ENCODE measurements at places on chromosomes 13 and 19. TPM values are rescaled to one million over a fixed set of nuclear protein-coding genes. Genes with fewer than 3 reads are reported as not detected.

The CELF5 gene
- polyA plus RNA-seq, result 0.33 TPM

The KL gene
- 3.0 TPM for polyA plus RNA-seq

The ZNF497 gene
- 1.8 TPM for polyA plus RNA-seq

The SELENOV gene
- polyA plus RNA-seq, result not detected

The GFY gene
- not detected for polyA plus RNA-seq

The ZNF682 gene
- 6.1 TPM for polyA plus RNA-seq

The FBXO17 gene
- 27.1 TPM for polyA plus RNA-seq

The ANGPTL8 gene
- 0.32 TPM for polyA plus RNA-seq

The TMEM238 gene
- polyA plus RNA-seq, result 0.22 TPM

The RNF17 gene
- polyA plus RNA-seq, result 1.4 TPM

The ZNF560 gene
- polyA plus RNA-seq, result 0.22 TPM

The TIMM44 gene
- polyA plus RNA-seq, result 41.9 TPM

The AMH gene
- 4.6 TPM for polyA plus RNA-seq

The SLC10A2 gene
- not detected for polyA plus RNA-seq

DNA sequence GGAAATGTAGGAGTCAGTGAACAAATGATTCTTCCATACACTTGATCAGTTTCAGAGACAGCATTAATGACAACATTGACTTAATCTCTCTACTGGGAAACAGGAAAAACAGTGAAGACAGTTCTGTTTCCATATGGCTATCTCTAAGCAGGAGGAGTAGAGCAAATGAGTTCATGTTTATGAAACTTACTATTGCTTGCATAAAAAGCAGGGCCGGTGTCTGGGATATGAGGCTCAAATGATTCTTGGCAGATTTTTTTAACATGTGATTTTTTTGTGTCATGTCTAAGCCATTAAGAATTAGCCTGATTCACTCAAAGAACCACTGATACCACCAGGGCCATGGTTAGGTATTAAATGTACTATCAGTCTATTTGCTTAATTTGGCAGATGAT is 141.9 kb downstream of the SLC7A1 start:
- no peak for DNase-seq

GRCh38 chr19:55189403-55189835 is 9.3 kb upstream of the SYT5 start:
- DNase-seq, result no peak

- DNase-seq, result no peak
These were observed 1.8 kb upstream of the SIGLEC12 start for GRCh38 chr19:51503286-51503817.

- no peak for DNase-seq
These were observed 454.5 kb downstream of the IRS2 start for GRCh38 chr13:109331898-109332297.

DNA sequence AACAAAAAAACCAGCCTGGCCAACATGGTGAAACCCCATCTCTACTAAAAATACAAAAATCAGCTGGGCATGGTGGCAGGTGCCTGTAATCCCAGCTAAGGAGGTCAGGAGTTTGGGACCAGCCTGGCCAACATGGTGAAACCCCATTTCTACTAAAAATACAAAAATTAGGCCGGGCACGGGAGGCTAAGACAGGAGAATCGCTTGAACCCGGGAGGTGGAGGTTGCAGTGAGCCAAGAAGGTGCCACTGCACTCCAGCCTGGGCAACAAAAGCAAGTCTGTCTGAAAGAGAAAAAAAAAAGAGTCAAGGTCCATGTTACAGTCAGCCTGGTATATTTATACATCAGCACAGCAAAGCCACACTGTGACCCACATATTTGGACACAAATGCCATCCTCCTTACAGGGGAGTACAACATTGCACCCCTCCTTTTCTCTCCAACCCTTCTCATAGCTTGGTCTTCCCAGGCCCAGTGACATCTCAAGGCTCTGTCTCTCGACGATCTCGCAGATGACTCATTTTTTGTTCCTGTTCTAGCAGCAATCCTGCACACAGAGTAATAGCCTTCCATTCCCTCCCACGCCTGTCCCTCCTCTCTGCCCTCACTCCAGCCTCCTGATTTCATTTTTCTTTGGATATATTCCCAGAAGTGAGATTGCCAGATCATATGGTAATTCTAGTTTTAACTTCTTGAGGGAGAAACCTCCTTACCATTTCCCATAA is 21.0 kb upstream of the DPP9 start:
- peak; percentile 76 for DNase-seq

- no peak for DNase-seq
These were observed 63.5 kb upstream of the SPATA13 start for GRCh38 chr13:24097064-24097463.

DNA sequence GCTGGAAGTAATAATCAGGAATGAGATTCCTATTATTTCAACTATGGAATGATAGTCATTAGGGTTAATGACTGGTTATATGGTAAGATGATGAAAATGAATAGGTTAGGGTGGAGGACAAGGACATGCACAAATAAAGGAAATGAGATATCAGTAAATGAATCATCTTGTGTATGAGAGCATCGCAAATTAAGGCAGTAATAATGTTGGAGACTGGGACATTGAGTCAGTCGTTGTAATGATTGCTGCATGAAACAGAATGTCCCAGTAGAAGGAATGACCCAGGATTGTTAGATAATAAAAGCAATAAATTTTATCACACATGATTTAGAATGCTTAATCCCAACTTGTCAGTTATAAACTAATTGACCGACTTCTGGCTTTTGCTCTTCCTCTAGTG is 1733.7 kb upstream of the PCDH20 start:
- no peak for DNase-seq

DNA sequence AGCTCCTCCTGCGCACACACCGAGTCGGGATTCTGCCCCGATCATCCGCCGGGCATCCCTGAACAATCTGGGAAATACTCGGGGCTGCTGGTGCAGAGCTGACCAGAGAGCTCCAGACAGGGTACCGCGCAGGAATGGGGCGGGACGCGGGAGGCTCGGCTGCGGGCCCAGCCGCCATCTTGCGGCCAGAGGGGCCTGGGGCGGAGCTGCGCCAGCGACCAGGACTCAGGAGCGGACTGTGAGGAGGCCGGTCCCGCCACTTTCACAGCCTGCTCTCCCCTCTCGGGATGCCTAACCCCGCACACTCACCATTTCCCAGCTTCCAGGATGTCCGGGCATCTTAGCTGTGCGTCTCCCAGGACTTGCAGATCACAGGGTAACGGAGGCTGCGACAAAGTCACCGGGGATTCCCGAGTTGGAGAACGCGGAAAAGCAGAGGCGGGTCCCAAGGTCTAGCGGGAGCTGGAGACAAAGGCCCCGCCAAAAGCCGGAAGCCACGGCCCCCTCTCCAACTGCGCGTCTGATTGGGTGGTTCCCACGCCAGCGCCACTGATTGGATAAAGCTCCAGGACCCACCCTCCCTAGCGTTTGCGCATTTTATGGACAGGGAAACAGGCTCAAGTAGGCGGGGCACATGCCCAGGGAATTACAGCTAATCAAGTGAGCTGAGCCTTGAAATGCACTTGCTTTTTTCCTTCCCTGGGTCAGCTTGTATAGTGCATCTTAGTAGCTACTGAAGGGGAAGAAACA is 15.8 kb upstream of the ZNF43 start:
- peak; percentile 96 for DNase-seq

DNA sequence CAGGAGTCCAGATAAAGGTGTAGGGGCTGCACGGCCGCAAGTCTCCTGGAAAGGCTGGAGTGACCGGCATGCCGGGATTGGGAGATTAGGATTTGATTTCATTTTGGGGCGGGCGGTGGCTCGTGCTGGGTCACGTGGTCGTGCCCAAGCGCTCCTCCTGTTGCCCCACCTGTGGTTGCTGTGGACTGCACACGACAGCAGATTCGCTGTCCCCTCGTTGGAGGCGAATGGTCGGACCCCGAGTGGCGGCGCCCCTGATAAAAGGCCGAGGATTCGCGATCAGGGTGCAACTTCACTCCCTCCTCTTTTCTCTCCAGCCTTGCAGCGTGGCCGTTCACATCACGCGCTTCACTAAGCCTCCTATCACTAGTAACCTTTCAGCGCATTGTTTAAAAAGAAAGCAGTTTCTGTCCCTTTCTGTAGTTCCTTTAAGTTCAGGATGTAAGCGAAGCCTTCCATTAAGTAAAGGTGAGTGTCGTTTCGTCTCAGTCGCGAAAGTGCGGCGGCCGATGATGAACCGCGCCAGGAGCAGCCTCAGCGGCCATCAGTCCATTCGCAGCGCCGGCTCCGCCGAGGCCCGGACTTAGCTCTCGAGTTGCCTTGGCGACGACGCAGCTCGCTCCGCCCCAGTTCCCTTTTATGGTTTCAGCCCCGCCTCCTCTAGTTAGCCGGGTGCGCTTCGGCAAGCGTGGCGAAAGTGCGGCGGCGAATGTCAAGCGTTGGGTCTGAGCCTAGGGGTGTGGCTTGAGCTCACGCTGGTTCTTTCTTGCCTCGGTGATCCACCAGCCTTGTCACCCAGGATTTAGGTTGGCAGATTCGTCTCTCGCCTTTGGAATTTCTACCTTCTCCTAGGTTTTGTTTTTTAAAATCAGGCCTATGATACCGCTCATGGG is 1.7 kb upstream of the PPP1R37 start:
- DNase-seq, result peak; percentile 100

- peak; percentile 81 for DNase-seq
These were observed 983 bp downstream of the ITM2B start for GRCh38 chr13:48233889-48234488.

DNA sequence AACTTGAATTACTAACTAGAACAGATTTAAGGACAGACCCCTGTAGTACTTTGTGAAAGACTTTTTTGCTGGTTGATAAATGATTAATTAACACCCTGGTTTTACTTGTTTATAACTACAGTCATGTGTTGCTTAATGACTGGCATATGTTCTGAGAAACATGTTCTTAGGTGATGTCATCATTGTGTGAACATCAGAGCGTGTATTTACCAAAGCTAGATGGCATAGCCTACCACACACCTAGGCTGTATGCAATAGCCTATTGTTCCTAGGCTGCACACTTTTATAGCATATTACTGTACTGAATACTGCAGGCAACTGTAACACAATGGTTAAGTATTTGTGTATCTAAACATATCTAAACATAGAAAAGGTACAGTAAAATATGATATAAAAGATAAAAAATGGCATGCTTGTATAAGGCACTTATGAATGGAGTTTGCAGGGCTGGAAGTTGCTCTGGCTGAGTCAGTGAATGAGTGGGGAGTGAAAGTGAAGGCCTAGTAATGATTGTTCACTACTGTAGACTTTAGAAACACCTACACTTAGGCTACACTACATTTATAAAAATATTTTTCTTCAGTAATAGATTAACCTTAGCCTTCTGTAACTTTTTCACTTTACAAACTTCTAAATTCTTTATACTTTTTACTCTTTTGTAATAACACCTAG is 260.3 kb downstream of the KCNRG start:
- no peak for DNase-seq

DNA sequence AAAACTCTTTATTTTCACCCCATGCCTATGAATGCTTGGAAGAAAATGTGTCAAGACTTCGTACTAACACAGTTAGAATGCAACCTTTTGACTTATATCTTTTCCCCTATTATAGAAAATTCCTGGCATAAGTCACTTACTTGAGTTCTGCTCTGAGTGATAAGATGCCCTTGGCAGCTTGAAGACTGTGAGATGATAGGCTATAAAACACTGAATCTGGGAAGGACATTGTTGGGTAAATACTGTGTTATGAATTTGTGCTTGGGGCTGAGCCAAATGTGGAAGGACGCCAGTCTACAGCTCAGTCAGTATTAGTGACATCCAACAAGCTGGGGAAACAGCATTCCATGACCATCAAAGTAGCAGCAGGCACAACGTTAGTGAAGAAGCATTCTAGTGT is 368.0 kb upstream of the SGCG start:
- no peak for DNase-seq

GRCh38 chr19:17245535-17245984 is at the start of gene NR2F6:
TSS of gene NR2F6 (minus strand) at chr19:17245919. CDS start at chr19:17245220, 699 bp downstream.
- DNase-seq, result no peak

- no peak for DNase-seq
These were observed 214.0 kb downstream of the IRS2 start for GRCh38 chr13:109572389-109572788.

- DNase-seq, result no peak
These were observed 43.2 kb upstream of the RANBP3 start for GRCh38 chr19:6020972-6021805.

DNA sequence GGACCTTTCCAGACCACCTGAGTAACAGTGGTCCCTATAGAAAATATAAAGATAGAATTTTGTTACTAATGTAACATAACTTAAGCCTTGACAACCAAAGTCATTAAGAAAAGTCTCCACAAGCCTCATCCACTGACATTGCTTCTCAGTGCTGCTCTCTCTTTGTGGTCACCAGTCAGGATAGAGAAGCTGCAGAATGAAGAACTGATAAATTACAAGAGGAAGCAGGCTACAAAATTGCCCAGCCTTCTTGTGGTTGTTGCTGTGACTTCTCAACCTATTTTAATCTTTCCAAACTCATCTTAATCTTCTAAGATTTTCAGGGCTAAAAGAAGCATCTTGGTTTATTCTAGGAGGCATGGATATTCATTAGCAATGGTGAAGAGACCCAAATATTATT is 343.8 kb downstream of the MZT1 start:
- DNase-seq, result no peak

DNA sequence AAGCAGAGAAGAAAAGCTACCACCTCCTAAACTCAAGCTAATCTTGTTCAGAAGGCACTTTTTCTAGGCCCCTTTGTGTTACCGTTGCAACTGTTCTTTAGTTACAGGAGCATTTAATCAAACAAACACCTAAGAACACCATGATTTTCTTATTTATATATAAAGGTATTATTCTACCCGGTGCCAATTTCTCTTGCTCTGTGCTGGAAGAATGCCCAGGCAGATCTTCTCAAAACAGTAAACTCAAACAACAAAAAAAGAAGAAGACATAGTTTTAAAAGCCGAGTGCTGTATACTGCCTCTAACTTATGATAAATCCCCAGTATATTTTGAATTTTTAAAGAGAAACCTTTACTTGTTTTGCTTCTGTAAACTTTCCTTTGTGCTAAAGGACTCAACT is 20.4 kb downstream of the SLC7A1 start:
- no peak for DNase-seq

- no peak for DNase-seq
These were observed 25.3 kb upstream of the RNASEH2B start for GRCh38 chr13:50884265-50884664.

DNA sequence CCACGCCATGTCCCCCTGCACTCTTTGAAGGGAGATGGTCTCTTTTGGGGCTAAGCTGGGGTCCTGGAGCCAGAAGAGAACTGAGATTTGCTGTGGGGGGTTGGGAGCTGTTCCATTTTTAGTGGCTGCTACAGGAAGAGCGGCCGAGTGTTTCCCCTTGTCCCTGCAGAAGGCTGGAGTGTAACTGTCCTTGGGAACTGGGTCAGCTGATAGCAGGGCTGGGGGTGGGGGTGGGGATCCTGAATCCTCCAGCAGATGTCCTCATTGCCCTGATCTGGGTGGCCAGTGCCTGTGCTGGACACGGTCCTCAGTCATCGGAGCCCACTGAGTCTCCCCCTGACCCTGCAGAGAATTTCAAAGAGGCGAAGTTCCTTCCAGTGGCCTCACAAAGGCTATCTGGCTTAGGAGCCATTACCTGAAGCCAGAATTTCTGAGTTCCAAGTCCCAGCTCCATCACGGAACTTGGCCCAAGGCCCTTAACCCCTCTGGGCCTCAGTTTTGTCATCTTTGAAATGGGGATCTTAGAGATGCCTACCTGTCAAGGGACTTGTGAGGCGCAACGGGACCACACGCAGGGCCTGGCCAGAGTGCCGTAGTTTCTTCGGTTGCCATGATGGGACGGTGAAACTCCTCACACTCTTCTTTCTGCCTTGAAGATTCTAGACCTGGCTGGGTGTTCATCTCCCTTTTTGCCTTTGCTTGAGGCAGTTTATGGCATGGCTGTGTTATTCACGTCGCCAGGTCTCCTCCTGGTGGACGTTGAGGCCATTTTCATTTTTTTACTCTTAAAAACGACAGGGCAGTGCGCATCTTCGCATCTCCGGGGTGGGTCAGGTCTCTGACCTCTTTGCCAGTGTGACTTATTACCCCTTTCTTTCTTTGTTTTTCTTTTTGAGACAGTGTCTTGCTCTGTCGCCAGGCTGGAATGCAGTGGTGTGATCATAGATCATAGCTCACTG is 51.9 kb downstream of the DNM2 start:
- no peak for DNase-seq
